ENCODE measurements at places on chromosomes 2 and 18.

DNA sequence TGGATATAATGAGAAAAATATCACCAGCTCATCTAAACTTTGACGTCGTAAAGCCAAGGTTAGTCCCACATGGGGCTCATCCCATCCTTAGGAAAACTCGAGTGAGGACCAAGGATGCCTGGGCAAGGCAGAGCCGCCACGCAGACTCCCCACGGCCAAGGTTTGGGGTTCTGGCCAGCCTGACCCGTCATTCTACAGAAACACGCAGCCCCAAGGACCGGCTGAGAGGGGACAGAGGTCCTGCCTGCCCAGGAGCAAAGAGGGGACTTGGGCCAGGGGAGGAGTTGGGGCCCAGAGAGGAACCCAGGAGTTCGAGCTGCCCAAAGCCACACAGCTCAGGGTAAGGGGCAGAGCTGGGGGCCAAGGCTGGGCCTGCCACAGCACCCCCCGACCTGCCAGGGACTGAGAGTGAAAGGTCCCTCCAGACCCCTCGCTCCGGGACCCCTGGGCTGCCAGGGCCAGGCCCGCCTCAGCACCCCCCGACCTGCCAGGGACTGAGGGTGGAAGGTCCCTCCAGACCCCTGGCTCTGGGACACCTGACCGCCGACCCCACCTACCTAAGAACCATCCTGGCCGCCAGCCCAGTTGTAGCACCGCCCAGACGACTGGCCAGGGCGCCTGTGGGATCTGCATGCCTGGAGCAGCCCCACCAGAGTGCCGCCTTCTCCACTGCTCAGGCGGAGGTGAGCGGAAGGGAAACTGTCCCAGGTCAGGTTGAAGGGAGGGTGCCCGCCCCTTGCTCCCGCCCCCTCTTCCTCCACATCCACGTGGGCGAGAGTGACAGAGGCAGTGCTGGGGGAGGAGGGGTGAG is at the start of gene PDCD1:
TSS of gene PDCD1 (minus strand) at position 689 of the 811 bp plus-strand sequence. CDS start at position 633, 56 bp downstream.
- peak; percentile 57 for DNase-seq

DNA sequence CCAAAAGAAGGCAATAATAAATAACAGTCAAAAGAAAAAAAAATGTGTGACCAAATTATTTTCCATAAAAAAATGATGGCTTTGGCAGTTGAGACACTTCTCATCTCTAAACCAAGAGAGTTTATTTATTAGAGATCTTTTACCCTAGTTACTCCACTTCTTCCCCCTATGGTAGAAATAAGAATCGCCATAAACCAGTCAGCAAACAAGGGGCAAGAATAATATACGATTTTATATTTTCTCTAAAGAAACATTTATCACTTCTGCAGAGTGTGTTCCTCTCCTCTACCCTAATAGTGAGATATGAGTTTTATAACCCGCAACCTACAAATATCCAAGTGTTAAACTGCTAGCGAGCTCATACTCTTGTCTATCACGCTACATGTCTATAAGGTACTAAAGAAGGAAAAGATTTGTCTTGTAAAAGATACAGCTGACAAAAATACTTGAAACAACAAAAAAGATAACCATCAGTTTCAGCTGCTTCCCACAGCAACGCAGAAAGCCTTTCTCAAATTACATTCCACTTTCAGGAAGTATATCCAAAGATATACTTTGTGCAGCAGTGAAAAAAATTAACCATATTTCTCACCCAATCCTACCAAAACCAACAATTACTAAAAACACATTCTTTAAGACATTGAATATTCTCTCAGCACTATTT is 2.3 kb downstream of the RNF103 start:
- no peak for DNase-seq

DNA sequence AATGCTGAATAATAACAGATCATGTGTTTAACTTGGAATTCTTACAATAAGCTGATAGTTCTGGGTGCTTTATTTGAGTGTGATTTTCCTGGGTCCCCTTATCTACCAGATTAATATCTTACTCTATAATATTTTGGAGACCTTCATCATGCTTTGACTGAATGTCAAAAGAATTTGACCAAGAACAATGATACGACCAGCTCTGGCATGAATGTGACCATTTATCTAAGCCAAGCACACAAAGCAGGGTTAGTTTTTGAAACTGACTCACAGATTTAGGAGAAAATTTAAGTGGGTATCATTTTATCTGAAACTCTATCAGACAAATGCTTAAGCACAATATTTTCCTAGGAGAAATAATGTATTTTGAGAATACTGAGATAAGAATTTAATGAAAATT is 677.0 kb downstream of the NYAP2 start:
- DNase-seq: no peak

DNA sequence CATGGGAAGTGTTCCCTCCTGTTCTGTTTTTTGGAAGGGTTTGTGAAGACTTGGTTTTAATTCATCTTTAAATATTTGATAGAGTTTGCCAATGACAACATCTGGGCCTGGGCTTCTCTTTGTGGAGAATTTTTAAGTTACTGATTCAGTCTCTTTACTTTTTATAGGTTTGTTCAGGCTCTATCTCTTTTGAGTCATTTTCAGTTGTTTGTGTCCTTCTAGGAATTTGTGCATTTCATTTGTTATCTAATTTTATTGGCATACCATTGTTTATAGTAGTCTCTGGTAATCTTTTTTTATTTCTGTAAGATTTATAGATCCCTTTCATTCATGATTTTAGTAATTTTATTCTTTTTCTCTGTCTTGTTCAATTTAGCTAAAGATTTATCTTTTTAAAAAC is 14.6 kb downstream of the SCLY start:
- DNase-seq: no peak

GRCh38 chr2:234977228-234977679 is 25.4 kb downstream of the SH3BP4 start:
- no peak for DNase-seq

DNA sequence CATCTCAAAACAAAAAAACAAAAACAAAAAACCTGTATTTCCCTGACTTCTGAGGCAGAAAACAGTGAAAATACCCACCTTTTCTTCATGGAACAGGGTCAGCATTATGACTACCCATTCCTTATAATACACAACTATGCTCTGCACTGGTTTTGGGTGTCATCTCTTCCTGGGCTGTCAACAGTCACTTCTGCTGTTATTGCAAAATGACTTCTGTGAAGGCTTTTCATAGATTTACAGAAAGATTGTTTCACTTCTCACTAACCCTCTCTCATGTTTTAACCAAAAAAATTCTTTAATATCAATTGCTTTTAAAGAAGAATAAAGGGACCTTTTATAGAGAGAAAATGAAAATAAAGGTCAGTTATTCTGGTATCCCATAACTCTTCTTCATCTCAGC is 26.5 kb upstream of the PIK3C3 start:
- DNase-seq: no peak

Data from activated CD4-positive, alpha-beta T cell treated with anti-CD3 and anti-CD28 coated beads, Interleukin-2, amount 50 U/mL, for 1 hour (primary cell).